Stimulated activated CD4-positive, alpha-beta T cell treated with anti-CD3 and anti-CD28 coated beads, TNF-alpha, amount 100 ng/mL, for 24 hours (primary cell): ENCODE measurements at places on chromosomes 7 and 10.

DNA sequence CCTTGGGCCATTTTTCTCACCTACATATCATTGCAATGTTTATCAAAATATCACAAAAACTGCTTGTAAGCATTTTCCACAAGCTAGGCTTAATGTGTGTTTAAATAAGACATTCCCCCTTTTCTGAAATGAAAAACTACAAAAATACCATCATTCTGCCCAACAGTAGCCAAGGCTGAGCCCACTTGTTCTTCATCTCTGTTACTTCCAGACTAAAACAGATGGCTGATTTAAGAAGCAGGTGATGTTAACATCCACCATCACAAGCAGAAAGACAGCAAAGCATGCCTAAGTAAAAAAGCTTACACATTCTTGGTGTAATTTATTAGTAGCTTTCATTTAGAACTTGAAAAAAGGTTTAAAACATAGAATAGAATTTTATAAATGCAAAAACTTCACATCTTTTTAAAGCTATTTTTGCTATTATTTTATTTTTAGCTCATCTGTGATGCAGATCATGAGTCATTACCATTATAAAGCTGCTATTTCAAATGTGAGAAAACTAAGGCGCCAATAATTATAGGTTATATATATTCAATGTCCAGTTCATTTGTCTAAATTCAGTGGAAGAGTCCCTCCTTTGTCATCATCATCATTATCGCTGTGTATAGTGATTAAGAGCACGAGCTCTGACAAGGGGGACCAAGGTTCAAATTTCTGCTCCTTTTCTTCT is 109.4 kb downstream of the RELN start:
- no peak for DNase-seq

DNA sequence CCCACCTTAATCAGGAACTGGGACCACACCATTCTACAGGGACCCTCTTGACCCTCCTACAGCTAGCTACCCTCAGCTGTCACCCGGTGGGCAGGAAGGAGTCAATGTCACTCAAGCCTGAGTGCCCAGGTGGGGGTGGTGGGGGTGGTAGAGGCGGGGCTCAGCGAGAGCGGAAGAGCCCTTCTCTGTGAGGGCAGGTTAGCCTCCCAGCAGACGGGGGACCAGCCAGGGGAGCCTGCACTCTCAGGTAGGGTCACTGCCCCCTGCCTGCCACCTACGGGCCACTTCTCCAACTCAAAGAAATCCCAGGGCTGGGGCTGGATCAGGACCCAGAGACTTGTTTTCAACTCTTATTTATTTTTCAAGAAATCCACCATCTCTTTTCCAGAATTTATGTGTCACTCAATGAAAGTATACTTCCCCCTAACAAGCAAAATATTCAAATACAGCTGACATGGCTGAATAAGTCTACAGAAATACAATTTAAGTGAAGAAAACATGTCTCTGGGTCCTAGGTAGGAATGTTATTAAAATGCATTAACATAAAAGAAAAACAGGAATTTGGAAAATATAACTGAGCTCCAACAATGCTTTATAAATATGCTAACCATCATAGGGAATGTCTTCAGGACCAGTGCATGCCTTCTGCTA is 63.4 kb upstream of the DDC start:
- no peak for DNase-seq

DNA sequence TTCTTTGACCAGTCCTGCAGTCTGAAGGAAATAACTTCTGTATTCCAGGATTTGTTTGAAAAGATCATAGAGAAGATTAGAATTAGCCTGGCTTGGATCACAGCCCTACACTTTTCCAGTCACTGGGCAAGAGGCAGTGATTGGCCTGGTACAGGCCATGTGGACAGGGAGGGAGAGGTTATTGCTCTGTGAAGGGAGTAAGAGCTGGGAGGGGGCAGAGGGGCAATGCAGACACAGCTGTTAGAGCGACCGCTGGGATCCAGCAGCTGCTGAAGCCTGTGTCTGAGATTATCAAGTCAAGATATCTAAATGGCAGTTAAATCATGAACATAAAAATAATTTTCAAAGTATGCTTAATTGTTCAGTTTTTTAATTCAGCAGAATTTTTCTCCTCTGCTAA is 257.3 kb downstream of the SDK1 start:
- no peak for DNase-seq

- no peak for DNase-seq
These were observed 70.1 kb upstream of the ARHGAP21 start for GRCh38 chr10:24793648-24794379.

- DNase-seq = no peak
These were observed 676.9 kb downstream of the GATA3 start for GRCh38 chr10:8731121-8732095.

DNA sequence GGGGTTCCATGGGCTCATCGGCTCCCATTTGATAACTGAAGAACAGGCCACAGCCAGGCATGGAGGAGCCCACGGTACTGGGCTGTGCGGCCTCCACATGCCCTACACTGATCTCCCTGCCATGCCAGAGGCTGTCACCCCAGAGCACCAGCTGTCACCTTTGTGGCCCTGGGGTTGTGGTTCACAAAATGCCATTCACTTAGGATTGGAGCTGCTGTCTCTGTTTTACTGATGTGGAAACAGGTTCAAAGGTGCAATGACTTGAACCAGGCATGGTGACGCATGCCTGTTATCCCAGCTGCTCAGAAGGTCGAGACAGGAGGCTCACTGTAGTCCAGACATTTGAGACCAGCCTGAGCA is 4.3 kb upstream of the UPK3B start:
- no peak for DNase-seq

GRCh38 chr7:114531326-114531725 is 116.7 kb downstream of the FOXP2 start:
- no peak for DNase-seq

DNA sequence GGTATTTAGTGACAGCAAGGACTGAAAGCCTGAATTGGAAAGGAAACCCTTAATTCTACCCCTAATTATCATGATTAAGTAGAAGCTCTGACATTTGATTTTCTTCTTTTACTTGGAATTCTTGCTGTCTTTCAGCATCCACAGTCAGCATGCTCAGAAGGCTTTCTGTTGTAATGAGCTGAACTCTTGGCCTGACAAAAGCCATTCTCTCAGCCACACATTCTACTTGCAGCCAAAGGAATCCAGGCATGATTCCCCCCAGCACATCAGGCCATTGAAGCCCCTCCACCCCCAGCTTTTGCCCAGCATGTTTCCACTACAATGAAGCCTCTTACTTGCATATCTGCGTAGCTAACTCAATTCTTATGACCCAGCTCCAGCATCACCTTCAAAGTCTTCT is 94.3 kb upstream of the FRMD4A start:
- no peak for DNase-seq

GRCh38 chr7:152137476-152138025 is 112.1 kb downstream of the GALNT11 start:
- no peak for DNase-seq

DNA sequence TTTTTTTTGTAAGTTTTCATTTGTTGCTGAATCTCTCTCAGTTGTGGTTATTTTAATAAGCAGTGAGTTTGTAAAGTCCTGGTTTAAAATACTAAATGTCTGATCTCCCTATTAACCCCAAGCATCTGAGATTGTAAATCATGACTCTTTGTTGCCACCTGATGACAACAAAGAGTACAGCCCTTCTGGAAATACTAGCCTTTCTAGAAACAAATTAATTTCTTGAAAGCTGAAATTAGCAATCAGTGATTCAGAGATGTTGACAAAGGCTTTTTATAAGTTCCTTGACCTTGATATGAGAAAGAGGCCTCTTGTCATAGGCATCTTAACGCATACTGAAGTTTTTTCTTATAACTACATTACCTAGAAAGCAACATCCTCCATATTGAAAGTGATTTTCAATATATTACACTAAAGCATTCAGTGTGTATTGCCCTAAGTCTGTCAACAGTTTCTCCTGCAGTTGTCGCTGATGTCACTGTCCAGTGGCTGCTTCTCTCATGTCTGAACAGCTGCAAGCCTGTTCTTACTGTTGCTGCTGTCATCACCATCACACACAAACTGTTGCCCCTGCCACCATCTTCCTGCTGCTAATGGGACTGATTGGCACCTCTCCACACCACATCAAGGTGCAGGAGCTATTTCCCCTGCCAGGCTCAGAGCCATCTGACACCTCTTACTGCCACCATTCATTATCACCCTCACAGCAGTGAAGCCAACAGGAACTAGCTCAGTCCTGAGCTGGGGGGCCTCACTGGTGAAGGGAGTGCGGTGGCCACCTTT is 95.1 kb upstream of the LRGUK start:
- DNase-seq = no peak

DNA sequence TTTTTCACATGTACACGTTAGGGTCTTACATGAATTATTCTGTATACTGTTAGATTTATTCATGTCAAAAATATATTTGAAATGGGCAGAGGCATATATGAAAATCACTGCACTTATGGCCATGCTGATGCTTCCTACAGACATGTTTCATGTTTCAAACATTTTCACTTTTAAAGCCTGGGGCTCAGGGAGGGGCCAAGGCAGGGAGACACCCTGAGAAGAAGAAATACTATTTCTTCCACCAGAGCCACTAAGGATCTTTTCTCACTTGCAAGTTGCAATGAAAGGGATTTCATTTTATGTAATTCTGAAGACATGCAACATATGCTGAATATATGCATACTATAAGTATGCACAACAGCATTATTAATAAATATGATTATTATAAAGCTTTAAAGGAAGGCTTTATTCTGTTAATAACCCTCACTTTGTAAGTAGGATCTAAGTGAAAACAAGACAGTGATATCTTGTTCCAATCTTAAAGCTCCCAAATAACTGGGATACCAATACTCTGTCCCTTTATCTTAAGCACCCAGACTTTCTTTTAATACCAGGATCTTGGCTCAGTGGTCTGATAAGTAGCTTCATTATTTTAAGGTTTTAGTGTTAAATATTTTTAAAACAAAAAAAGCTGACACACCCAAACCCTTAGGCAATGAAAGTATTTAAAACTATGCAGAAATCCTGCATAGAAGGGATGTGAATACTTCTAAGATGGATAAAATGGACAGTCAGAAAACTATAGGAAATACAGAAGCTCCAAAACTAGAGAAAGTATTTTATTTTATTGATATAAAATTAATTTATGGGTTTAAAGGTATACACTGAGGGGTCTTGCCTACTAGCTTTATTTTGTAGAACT is 148.0 kb downstream of the SNX13 start:
- no peak for DNase-seq

DNA sequence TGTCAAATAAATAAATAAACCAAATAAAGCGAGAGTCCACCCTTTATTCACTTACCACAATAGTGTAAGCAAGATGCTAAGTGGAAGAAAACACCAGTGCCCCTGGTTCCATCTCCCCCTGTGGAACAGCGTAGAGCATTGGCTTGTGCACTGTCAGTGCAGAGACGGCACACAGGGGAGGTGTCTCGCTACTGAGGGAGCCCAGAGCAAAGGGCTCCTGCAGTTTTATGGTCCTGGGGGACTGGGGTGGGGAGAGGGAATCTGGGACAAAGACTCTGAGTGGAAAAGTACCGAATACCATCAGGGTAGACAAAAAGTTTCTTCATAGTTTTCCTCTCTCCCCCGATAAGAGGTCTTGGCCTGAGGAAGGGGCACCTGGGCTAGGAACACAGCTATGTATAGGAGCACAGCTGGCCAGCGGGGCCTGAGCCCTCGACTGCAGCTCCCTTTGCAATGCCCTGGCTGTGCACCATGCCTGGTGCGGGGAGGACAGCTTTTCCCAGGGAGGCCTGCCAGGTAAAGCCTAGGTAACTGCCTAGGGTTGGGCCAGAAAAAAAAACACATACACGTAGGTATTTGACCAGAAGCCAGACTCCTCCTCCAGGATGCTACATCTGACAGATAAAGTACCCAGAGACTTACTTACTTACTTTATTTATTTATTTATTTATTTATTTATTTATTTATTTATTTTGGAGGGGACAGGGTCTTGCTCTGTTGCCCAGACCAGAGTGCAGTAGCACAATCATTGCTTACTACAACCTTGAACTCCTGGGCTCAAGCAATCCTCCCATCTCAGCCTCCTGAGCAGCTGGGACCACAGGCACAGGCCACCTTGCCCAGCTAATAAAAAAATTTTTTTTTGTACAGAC is 88.8 kb upstream of the KIF5B start:
- no peak for DNase-seq

DNA sequence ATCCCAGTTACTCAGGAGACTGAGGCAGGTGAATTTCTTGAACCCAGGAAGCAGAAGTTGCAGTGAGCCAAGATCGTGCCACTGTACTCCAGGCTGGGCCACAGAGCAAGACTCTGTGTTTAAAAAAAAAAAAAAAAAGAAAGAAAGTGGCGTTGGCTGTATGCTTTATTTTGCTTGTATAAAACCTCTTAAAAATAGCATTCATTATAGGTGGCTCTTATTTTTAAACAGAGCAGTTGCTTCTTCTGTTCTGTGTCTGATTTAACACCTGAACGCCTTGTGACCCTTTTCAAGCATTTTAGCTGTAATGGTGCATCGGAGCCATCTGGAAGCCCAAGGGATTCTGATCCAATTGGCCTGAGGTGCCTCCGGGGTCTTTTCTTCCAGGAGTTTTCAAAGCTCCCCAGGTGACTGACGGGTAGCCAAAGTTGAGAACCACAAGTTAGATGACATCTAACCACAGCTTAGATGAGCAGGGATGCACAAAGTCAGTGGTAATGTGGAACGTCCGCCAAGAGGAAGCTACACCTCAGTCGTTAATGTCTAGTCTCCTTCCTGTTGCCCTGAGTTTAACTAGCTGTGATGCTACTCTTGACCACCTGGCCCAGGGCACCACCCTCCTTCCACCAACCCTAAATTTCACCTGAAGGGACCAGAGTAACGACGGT is 274.6 kb upstream of the KLF6 start:
- no peak for DNase-seq

- no peak for DNase-seq
These were observed 339.0 kb upstream of the ZMIZ1 start for GRCh38 chr10:78729800-78730199.

GRCh38 chr7:20696803-20697333 is 81.4 kb downstream of the ABCB5 start:
- no peak for DNase-seq

GRCh38 chr7:24152877-24153472 is 131.0 kb upstream of the NPY start:
- DNase-seq = no peak

DNA sequence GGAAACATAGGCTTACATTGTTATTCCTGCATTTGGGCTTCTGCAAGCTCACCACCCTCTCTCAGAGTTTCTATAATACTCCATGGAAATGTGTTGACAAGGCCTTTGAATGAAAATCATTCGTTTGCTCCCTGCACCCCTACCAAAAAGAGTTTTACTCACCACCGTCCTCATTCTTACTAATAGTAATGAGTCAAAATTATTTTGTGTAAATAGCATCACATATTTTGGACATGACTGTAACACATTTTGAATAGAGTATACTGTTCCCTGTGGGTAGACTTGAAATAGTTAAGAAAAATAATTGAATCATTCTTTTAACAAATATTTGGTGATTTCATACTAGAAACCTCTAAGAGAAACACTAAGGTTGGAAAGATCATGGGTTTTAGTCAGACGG is 84.6 kb downstream of the AKAP9 start:
- DNase-seq = no peak

DNA sequence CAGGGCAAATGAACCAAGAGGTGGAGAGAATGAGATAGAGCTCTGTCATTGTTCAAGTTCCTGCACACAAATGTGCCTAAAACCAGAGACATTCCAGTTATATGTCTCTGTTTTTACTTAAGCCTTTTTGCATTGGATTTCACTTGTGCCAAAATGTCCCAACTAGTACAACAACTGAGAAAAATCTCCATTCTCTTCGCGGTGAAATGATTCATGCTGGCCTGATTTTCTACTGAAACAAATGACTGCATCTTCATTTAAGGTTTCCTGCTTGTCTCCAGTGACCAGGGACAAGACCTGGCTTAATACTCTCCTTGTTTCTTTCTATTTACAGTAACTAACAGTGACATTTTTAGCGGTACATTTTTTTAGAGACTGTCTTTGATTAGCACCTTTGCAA is 714.9 kb downstream of the KCNMA1 start:
- DNase-seq = no peak
